ENCODE measurements at places on chromosomes 13 and 19. TPM values are rescaled to one million over a fixed set of nuclear protein-coding genes. Genes with fewer than 3 reads are reported as not detected.

Gene ZNF527
- total RNA-seq: 8.4 TPM

Gene MYO16
- 3.0 TPM for total RNA-seq

Gene TIMM29
- total RNA-seq: 28.0 TPM

- DNase-seq: no peak
Observed at GRCh38 chr13:23513455-23513854, 56.8 kb upstream of the TNFRSF19 start.

- DNase-seq: no peak
Observed at GRCh38 chr13:49446473-49446872, 2.4 kb downstream of the SETDB2 start.
